Effector memory CD8-positive, alpha-beta T cell (primary cell): ENCODE measurements at places on chromosomes 3 and 15.

DNA sequence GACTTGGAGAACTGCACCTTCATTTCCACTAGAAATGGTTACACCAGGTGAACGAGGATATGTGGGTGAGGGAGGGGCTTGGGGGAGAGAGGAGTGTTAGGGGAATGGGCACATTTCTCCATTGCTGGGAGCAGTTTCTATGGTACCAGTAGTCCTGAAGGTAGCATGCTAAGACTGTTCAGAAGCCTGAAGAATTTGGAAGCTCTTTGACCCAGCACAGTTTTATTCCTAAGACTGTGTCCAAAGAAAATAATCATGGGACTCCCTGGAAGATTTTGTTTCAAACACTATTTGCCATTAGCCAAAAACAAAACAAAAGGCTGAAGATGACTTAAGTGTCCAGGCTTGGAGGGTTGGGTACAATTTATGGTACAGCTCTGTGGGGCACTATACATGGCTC lies 32.1 kb downstream of the ST6GAL1 start:
- no peak for DNase-seq

GRCh38 chr15:28044121-28044672 lies 54.9 kb downstream of the OCA2 start:
- no peak for DNase-seq

DNA sequence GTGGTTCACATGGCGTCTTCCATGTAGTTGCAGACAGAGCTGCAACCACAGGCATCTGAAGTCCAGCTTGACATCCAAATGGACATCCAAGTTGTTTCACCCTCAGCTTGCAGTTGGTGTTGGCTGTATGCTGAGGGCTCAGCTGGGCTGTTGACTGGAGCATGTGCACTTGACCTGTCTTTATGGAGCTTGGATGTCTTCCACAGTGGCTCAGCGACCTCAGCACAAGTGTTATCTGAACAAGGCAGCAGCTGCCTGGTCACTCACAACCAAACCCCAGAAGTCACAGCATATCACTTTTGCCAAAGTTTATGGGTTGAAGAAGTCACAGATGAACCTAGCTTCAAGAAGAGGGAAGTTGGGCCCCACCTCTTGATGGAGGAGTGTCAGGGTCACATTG lies 92.9 kb downstream of the TPRA1 start:
- DNase-seq, result no peak

- DNase-seq, result no peak
These were observed 47.0 kb upstream of the LHFPL4 start for GRCh38 chr3:9600597-9600996.

DNA sequence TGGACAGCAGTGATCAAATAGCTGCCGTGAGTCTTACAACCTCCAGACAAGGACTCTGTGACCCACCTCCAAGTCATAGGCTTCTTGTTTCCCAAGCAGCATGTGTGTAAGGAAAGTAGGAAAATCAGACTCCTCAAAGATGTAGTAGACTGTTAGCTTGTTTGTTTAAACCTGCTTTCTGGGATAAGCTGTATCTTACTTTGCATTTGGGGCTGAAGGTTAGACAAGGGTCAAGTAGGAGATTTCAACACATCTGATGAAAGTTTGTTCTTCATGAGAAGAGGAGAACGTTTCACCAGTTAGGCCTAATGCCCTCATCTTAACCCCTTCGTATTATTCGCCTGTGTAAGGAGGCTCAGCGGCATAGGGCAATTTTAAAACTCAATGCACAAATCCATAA lies 756.4 kb upstream of the NR2F2 start:
- no peak for DNase-seq

GRCh38 chr3:98917608-98918007 lies 16.1 kb upstream of the DCBLD2 start:
- no peak for DNase-seq

GRCh38 chr3:100210772-100211135 lies 50.0 kb upstream of the TBC1D23 start:
- DNase-seq, result no peak

GRCh38 chr3:111035902-111036301 lies 35.7 kb upstream of the NECTIN3 start:
- DNase-seq, result no peak

DNA sequence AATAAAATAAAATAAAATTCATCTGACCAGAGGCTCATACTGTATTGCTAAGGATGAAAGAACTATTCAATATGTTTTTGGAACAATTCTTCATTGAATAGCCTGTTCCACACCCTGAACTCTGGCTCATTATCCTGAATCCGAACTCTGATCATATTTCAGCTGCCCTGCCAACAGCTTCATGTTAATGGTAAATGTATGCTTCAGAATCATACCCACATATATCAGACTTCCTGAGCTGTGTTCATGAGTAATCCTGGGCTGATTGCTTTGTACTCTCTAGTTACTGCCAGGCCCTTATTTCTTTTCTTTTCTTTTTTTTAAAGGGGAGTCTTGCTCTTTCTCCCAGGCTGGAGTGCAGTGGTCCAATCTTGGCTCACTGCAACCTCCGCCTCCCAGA lies 11.8 kb downstream of the INO80 start:
- no peak for DNase-seq

DNA sequence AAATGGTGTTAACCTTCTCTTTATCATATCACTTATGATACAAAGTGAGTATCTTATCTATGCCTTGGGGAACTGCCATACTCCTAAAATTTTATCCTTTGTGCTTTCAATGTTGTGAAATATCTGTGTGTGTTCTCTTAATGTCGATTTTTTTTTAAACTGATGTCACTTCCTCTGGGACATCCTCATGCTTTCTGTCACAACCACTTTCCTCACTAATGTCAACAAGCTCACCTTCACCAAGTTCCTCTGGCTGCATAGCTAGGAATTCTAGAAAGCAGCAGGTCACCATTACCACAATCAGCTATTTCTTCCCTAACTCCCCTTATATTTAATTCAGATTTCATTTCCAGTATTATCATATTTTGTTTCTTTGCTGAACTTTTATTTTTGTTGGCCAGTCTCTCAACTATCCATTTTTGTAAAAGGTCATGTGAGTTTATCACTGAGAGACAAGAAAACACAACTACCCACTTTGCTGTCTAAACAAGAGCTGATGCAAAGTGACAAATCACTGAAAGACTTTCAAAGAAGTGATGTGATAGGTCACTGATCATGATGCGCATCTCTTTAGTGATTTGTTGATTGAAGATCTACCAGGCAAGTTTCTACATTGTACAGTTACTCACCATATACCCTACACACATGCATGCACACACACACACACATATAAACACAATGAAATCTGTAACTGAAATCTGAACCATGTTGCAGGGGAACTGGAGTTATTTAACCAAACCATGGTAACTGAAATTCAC lies 369.0 kb downstream of the ULK4 start:
- DNase-seq, result no peak

GRCh38 chr15:36925653-36926426 lies 174.5 kb downstream of the MEIS2 start:
- DNase-seq, result no peak

DNA sequence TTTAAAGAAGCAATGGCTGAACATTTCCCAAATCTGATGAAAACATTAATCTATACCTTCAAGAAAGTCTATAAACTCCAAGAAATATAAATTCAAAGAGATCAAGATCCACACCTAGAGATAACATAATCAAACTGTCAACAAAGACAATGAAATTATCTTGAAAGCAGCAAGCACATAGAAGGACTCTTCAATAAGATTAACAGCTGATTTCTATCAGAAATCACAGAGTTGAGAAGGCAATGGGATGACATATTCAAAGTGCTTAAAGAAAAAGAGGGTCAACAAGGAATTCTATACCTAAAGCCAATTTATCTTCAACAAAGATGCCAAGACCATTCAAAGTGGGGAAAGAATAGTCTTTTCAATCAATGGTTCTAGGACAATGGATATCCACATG lies 41.1 kb upstream of the LAMP3 start:
- DNase-seq, result no peak

DNA sequence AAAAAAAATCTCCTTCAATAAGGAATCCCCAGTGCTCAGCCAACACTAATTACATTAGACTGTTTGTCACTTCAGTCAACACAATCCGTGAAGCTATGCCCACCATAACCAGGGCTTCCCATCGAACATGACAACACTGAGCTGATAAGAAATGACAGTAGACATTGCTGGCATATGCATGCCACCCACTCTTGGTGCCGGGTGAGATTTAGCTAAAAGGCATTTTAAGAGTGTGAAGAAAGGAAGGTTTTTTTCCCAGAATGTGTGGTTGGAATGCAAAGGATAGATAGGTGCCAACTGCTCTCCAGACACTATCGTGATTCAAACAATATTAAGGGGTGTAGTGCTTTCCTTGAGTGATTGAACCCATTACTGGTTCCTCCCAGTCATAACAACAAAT lies 344.0 kb upstream of the LMCD1 start:
- no peak for DNase-seq

DNA sequence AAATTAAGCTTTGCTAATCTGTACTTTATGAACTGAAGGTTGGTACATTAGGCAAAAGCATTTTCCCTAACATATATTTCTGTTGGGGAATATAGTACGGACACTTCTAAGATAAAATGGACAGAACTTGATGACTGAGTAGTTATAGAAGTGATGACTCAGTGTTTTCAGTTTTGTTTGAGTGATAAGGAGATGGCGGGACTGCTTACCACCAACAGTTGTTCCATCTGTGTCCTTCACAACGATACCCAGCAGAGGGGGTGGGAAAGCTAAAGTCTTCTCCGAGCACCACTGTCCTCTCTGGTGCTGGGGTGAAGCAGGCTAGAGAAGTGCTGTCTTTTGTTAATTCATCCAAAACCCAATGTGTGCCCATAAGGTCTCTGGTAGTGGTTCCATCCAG lies 195.8 kb downstream of the CD47 start:
- no peak for DNase-seq

- DNase-seq, result no peak
These were observed 437.8 kb downstream of the RBMS3 start for GRCh38 chr3:29718661-29719065.

- DNase-seq, result no peak
These were observed 847.6 kb downstream of the TBL1XR1 start for GRCh38 chr3:176349706-176350105.

DNA sequence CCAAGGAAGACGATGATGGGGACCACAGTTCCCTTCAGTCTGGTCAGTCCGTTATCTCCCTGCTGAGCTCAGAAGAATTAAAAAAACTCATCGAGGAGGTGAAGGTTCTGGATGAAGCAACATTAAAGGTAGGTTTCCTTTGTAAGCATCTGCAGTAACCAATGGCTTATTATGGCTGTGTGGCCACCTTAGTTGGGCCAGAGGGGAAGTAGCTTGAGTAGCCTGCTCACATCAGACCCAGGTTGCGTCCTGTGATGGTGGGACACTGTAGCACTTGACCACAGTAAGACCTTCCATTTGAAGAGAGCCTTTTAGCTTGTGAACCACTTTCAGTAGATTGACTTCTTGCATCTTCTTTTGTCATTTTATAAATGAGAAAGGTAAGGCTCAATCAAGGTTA lies 22.6 kb downstream of the STARD5 start:
- DNase-seq, result no peak

GRCh38 chr15:81068516-81068915 lies 65.6 kb upstream of the CFAP161 start:
- DNase-seq, result no peak

DNA sequence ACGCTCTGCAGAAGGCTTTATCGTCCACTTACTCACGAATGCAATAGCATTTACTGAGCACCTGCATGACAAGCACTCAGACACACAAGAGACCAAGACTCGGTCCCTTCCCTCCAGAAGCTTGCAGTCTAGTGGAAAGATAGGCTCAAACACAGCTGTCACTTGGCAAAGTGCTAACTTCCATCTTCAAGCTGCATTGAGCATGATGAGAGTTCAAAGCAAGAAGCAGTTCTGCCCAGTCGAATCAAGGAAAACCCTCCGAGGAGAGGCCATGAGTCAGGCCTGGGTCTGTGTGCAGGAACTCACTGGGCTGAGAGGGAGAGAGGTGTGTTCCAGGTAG lies 51.5 kb downstream of the C3orf20 start:
- no peak for DNase-seq

- no peak for DNase-seq
These were observed 23.4 kb downstream of the BOC start for GRCh38 chr3:113234688-113235260.

- no peak for DNase-seq
These were observed at the start of gene TM6SF1 for GRCh38 chr15:83106994-83107840. TSS of gene TM6SF1 (plus strand) at chr15:83107645. CDS start at chr15:83107681, 36 bp downstream.

DNA sequence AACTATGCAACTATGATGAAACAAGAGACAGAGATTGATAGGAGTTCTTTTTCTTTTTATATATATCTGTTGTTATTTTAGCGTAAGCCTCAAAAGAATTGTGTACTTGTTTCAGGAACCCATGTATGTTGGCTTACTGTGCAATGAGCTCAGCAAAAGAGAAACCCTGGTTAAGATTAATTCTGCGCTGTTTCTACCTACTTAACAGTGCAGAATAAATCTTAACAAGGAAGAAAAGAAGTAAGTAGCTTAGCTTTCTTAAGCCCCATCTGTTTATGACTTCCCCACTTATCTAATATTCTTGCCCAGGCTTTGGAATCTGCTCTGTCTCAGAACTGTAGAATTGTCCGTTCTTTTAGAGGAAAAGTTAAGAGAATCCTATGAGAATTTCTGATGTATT lies 27.4 kb downstream of the ECT2 start:
- no peak for DNase-seq

DNA sequence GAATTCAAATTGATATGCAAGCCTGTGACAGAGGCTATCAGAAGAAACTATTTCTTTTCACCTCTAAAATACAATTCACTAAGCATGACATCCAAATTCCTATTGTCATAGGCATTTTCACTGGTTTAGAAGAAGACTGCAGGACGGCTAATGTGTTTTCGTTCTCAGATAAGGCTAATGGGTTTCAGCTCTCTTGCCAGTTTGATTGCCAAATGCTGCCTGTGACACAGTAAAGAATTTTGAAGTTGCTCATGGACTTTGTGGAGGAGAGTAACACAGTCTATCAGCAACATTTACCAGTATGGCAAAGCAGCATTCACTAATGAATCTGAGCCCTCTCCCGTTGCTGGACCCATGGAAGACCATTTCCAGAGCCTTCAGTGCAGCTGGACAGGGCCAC lies 948.1 kb downstream of the FHIT start:
- DNase-seq, result no peak

DNA sequence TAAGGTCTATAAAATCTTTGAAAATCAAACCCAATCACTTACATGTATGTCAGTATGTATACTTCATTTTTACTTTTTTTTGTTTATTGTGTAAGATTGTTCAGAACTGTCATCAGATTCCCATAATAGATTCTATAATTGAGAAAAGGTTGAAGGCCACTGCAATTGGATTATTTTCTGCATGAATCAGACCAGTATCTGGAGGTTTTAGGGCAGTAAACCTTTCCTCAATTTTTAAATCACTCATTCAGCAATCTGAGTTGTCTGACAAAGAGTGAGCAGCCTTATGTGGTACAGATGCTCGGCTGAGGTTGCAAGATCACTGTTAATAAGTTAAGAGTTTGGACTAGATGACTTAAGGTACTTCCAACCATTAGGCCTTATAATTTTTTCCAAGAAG lies 96.0 kb downstream of the TP63 start:
- no peak for DNase-seq
